ENCODE measurements at places on chromosomes 16 and 17.
A peak's percentile ranks its signal among the peaks of the same experiment; 100 is the strongest.

DNA sequence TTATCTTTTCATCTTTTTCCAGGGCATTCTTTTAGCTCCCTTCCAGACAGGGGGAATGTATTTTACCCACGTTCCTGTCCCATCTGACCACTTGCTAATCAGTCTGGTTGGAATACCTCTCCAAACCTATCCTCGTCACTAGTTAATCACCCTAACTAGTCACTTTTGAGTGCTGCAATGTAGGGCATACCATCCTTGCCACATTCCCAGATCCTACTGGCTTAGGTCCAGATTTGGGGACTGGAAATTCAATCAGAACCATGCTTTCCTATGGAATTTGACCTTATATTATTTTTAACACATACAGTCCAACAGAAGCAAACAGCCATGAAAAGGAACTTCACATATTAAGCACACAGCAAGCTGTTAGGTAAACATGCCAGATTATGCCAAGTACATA, 29.7 kb downstream of the NACA2 start:
- no peak for DNase-seq

- no peak for DNase-seq
Observed at GRCh38 chr16:8867216-8867931, 1.4 kb downstream of the CARHSP1 start.

DNA sequence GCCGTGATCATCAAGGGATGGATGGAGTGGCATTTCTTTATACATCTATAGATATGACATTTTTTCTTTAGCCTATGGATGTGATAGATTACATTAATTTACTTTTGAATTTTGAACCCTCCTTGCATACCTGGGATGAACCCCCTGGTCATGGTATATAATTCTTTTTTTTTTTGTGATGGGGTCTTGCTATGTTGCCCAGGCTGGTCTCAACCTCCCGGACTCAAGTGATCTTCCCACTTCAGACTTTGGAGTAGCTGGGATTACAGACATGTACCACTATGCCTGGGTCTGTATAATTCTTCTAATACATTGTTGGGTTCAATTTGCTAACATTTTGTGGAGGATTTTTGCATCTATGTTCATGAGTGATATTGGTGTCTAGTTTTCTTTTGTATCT, 1.7 kb upstream of the TNS4 start:
- DNase-seq: no peak

DNA sequence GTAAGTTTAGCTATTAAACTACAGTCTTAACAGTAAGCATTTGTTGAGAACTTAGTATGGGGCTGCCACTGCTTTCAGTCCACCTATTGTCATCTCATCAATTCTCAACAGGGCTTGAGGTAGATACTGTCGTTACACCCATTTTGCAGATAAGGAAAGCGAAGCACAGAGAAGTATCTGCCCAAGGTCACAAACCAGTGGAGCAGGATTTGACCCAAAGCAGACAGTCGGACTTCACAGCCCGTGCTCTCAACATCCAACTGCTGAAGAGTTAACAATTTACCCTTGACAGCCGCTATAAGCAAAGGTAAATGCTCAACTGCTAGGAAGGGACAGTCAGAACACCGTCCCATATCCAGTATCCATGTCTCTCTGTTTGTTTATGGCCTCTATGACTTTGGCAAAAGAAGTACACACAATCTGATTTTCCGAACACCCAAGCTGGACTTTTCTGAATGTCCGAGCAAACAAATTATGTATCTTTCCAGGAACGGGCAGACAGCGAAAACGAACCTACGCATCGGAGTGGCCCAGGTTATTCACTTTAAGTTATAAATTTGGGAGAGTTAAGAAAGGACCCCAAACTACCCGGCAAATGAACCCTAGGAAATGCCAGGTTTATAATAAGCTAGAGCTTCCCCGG, 1.2 kb downstream of the SIAH1 start:
- no peak for DNase-seq

- peak; percentile 15 for DNase-seq
Observed at GRCh38 chr17:28643983-28644786, 773 bp downstream of the BLTP2 start.

- no peak for DNase-seq
Observed at GRCh38 chr17:38443356-38444031, 15.2 kb downstream of the ARHGAP23 start.

DNA sequence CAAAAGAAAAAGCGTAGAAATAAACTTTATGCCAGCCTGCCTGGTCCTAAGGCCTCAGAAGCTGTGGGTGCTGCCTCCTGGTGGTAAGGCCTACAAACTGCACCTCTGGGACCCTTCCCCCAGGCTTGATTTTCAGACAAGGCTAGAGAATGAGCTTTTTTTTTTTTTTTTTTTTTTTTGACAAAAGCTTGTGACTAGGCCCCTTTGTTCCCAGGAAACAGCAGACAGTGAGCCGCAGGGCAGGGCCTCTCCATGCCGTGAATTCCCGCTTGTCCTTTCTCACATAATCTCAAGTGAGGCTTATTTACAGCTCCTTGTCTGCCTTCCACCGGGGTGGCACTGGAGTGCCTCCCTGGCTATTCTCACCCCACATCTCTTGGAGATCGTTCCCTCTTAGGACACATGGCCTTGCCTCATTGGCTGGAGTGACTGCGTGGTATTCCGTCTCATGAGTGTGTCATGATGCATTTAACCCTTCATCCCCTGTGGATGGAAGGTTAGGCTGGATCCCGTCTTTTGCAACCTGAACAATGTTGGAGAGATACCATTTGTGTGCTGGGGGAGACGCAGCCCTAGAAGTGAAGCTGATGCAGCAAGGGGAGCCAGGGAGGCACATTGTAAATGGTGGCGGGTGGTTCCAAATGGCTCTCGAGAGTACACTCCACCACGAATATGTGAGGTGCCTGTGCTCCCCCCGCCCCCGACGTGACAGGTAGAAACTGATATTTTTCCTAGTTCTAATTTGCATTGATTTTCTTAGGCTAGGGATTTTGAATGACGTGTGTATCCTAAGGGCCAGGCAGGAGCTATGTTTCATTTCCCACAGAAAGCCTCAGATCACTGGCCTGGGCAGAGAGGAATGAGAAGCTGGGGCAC, 49.6 kb downstream of the USP22 start:
- DNase-seq: no peak

DNA sequence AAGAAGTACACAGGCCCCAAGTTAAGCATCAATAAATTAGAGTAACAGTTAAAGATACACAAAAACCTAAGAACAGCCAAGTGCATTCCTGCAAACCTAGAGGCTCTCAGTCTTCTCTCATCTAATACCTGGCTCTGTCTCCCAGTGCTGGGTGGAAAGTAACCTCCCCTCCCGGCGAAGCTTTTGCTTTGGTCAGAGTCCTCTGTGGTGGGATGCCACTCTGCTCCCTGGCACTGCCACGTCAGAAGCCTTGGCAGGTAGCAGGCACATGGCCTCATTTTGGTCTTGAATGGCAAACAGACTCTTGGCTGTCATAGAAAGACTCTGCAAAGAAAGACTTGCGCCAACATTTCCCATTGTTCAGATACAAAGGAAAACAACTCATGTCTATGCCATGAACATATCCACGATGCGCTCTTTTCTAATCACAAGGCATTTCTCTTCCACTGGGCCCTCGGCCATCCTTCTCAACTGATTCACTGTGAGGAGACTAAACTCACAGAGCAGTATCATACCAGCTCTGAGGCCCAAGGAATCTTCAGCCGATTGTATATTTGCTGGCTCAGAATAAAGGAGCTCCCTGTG, 21.2 kb downstream of the MTHFSD start:
- no peak for DNase-seq

DNA sequence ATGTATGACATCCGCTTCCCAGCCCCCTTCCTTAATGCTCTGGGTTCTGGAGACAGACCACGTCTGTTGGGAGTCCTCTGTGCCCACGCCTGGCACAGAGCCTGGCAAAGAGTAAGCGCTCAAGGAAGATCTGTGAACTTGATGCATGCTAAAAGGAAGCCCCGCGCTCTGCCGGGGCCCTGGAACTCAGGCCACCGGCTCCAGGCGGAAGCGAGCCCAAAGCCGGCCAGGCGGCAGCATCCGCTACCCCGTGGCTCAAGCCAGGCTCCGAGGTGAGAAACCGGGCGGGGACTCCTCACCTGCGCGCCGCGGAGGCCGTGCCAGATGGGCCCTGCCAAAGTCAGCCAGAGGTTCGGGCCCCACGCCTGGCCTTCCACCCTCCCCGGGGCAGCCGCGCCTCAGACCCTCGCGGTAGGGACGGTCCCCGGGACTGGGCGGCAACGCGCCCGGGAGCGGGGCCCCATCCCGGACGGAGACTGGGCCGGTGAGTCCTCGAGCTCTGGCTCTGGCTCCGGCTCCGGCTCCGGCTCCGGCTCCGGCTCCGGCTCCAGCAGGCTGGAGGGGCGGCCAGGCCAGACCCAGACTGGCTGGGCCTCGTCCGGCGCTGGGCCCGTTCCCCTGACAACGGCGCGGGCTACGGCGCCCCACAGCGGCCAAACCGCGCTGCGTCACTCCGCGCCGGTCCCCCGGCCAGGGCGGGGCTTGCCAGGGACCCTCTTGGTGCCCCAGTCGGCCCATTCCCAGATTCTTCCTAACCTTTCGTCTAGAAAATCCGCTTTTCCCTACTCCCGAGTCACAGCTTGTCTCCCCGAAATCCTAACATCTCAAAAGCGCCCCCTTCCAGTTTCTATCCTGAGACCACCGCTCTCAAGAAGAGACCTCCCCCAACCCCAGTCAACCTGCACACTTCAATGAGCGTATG, at the start of gene ZDHHC1:
Gene ZDHHC1, minus strand, starts transcription at position 606 of the 922 bp plus-strand sequence. CDS start 8,702 bp downstream, outside the sequence.
- DNase-seq: no peak

- no peak for DNase-seq
Observed at GRCh38 chr17:82021107-82021899, 1.4 kb downstream of the CENPX start.

DNA sequence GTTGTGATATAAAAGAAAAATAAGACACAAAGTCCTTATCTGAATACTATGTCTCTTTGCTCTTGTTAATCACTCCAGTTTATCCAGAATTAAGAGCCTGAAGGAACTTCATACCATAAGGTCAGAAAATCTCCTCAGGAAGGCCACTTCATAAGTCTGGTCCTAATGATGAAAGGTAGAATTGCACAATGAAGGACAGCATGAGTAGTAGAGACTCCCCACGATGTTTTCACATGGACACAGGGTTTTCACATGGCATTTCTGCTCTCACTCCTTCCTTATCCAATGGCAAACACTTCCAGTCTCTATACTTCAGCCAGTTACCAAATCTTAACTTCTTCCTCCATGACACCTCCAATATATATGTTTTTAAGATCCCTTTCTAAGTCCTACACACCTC, 10.2 kb upstream of the C17orf78 start:
- DNase-seq: no peak

- DNase-seq: no peak
Observed at GRCh38 chr17:77317091-77317750, 176.5 kb downstream of the SEC14L1 start.

DNA sequence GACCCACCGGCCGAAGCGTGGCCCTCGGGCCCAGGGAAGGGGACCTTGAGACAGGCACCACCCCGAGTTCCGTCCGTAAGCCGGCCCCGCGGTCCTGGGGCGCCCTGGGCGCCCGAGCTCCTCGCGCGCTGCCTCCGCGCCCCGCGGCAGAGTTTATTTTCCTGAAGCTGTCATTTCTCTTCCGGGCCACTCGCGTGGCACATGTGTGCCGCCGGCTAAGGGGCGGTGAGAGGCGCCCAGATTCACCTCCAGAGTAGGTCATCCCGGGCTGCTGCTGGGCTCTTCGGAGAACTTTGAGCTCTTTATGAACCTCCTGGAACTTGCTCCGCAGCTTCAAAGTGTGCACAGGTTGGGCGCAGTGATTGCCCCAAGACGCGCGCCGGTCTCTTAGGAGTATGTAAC, 489 bp downstream of the ZC3H18 start:
- peak; percentile 9 for DNase-seq

GRCh38 chr17:7794075-7794663, 39.8 kb upstream of the KDM6B start:
- no peak for DNase-seq

- DNase-seq: no peak
Observed at GRCh38 chr17:291587-291986, 61.0 kb downstream of the RPH3AL start.

- DNase-seq: no peak
Observed at GRCh38 chr17:83178533-83179304, 99.3 kb downstream of the METRNL start.

GRCh38 chr16:72847187-72848027, 200.5 kb downstream of the ZFHX3 start:
- DNase-seq: no peak

GRCh38 chr17:80791758-80792284, 199.8 kb upstream of the CHMP6 start:
- no peak for DNase-seq

- DNase-seq: no peak
Observed at GRCh38 chr17:69869667-69870066, 205.4 kb upstream of the KCNJ16 start.

DNA sequence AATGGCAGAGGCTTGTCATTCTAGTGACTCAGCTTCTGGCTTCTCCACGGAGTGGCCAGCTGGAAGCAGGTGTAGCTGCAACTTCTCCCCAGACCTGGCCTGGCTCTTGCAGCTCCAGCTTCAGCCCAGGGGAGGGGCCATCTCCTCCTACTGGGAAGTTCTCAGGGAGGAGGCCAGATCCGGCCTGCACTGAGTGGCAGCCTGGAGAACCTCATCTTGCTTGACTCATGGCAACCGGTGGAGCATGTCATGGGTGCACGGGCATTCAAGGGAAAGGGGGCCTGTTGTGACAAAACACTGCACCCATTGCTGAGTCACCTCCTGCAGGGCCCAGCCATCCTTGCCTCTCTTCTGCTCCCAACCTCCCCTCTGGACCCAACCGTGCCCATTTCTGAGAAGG, 273.9 kb upstream of the MAF start:
- DNase-seq: no peak

DNA sequence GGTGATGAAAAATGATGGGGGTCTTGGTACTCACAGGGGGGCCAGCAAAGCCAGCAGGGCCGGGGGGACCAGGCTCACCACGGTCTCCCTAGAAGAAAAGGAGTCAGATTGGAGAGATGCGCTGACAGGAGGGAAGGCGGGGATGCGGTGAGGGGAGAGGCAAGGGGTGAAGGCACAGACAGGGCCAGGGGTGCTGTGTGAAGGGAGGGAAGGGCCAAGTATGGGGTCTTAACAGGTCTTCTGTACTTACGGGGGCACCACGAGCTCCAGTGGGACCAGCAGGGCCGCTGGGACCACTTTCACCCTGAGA, 11.2 kb downstream of the COL1A1 start:
- DNase-seq: no peak

DNA sequence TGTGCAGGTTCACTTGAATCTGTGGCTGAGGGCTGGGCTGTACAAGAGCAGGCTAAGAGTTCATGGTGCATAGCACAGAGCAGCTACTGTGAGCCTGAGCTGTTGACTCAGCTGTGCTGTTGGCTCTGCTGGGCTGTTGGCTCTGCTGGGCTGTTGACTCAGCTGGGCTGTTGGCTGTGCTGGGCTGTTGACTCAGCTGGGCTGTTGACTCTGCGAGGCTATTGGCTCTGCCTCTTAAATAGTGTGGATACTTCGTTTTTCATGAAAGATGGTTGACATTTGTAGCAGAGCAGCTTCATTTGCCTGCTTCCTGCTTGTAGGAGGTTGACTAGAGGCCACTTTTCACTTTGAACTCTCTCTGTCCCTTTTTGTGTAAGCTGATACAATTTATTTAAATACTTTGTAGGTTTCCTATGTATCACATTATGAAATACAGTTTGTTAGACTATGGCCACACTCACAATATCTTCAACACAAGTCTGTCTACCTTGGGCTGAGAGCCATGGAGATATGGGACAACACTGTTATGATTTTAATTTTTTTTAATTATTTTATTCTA, 40.3 kb upstream of the CCNF start:
- no peak for DNase-seq

GRCh38 chr17:8159459-8160223, 3.1 kb downstream of the VAMP2 start:
- DNase-seq: no peak

Measured in stimulated activated CD4-positive, alpha-beta T cell treated with anti-CD3 and anti-CD28 coated beads, TNF-alpha, amount 100 ng/mL, for 1 hour (primary cell).